ENCODE measurements at places on chromosomes 1 and 21. TPM values are rescaled to one million over a fixed set of nuclear protein-coding genes. Genes with fewer than 3 reads are reported as not detected.
A peak's percentile ranks its signal among the peaks of the same experiment; 100 is the strongest.

GRCh38 chr1:115089420-115090185 is at the start of gene TSPAN2:
TSS of gene TSPAN2 (minus strand) at chr1:115089503. CDS start at chr1:115089432, 71 bp downstream.
- ATAC-seq, result peak; percentile 85

- no peak for ATAC-seq
Observed at GRCh38 chr1:108703939-108704338, 8.8 kb upstream of the FNDC7 start.

- ATAC-seq, result no peak
Observed at GRCh38 chr1:66739401-66740157, 12.7 kb upstream of the DYNLT5 start.

DNA sequence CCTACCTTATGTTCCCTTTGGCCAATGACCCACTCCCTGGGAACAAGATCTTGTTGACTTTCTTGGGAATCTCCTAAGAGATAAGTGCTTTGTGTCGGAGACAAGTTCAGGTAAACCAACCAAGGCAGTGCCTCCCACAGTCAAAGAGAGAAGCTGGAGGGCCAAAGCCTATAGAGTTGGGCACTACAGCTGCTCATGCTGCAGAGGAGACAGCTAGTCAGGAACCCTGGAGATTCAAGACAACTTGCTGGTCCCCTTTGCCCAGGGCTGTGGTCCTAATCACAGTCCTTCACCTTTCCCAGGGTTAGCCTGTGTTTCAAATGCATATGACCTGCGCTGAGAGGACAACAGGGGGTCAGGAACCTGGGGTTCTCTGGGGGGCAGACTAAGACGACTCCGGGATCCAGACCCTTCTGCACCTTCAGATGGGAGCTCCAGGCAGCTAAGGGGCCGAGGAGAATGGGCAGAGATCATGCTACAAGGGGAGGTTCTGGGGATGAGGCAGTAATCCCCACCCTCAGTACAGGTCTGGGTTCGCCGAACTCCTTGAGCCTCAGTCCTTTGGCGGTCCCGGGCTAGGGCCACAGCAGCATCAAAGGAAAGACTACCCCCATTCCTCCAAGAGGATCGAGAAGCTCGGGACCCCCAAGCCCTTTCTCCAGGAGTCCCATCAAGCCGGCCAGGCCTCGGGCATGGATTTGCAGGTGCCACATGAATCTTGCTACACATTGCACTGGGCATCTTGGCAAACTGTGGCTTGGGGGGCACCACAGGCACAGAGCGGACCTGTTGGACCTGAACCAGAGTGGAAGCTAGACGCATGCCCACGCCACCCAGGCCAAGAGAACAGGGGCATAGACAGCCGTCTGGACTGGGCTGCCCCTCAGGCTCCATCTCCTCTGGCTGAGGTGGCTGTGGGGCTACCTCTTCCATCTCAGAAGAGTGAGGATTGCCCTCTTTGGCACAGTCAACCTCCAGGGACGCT is 2.0 kb upstream of the USF1 start:
- ATAC-seq, result no peak

DNA sequence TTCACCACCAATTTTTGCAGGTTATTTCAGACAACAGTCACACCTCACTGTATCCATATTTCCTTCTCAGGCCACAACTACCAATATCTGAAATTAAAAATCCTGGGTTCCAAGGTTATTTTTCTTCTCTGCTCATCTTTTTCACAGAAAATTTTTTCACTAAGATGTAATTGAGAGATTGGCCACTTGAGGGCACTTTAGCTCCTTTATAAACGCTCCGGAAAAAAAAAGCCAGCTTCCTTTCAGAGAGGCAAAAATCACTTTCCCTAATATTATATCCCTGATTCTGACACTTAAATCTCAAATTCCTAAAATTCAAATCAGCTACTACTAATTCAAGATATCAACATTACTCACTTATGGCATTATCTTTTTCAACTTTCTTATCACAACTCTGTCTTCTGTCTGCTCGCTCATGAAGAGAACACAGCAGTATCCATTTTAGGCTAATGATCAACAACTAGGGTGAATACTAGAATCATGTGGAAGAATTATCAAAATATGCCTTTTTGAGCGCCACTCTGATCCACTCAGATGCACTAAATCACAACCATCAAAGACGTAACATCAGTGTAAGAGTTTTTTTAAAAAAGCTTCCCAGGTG is 101.4 kb upstream of the RGS1 start:
- no peak for ATAC-seq

GRCh38 chr1:155166471-155167165 is 6.5 kb downstream of the KRTCAP2 start:
- peak; percentile 81 for ATAC-seq

DNA sequence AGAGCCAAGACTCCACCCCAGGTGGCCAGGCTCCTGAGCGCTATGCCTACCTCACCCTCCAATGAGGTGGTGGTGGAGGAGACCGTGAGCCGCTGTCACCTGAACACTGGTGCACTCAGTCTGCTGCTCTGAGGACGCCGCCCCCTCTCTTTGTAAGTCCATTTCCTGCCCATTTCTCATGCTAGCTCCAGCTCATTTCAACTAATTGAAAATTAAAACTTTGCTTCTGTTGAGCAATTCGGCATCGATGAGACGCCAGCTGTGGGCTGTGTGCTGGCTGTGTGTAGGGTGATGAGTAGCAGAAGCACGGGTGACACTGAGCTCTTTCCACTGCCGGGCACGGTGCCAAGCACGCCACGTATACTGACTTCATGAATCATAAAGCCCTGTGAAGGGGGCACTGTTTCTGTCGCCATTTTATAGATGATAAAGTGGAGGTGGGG is 11.2 kb downstream of the TNFRSF1B start:
- peak; percentile 56 for ATAC-seq

DNA sequence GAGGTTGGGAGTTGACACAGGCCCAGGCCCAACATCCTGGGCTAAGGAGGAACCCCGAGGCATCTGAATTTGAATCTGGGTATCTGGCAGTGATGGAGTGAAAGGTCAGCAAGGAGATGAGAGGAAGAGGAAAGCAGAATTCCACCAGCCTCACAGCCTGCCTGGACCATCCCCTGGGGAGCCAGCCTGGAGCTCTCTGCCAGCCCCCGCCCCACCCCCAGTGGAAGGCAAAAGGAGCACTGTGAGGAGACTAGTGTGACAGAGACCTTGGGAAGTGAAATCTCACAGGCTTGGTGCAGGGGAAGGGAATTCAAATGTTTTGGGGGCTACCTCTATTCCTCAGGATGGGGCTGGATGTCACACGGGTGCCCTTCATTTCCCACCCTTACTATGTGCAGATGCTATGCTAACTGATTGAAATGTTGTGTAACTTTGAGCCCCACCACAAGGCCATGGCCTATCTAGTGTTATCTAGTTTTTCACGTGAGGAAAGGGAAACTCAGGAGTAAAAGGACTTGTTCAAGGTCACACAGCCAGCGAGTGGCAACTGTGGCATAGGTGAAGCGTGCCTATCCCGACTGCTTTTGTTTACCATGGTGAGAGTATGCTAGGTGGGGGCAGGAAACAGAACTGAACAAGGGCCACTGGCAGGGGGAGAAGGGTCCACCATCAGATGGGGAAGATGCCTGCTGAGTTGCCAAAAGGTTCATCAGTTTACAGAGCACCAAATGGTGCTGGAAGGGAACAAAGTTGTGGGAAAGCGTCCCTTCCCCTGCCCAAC is 29.8 kb downstream of the AHDC1 start:
- no peak for ATAC-seq

- ATAC-seq, result peak; percentile 7
Observed at GRCh38 chr1:33320619-33321165, at the start of gene A3GALT2. TSS of gene A3GALT2 (minus strand) at chr1:33321098. CDS start at chr1:33321098, 0 bp downstream.

- no peak for ATAC-seq
Observed at GRCh38 chr1:154745750-154746425, 124.2 kb downstream of the KCNN3 start.

DNA sequence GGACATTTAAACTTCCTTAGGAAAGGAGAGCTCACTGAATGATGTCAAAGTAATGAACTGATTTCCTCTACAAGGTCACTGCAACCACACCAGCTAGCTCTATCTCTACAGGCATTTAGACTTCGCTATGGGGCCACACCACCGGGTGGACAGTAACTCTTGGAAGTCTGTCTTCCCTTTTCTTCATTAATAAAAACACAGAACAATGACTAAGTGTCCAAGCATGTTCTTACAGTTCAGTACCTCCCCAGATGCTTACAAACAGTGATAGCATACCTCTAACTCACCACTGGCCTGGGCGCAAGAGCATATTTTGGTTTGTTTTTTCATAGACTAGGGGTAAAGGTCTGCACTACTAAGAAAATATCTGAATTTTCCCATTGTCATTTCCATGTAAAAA is 54.6 kb downstream of the SIM2 start:
- ATAC-seq, result no peak

GRCh38 chr1:19776287-19776686 is 23.4 kb downstream of the TMCO4 start:
- ATAC-seq, result no peak

- ATAC-seq, result no peak
Observed at GRCh38 chr1:119279456-119280381, 88.9 kb upstream of the HAO2 start.

DNA sequence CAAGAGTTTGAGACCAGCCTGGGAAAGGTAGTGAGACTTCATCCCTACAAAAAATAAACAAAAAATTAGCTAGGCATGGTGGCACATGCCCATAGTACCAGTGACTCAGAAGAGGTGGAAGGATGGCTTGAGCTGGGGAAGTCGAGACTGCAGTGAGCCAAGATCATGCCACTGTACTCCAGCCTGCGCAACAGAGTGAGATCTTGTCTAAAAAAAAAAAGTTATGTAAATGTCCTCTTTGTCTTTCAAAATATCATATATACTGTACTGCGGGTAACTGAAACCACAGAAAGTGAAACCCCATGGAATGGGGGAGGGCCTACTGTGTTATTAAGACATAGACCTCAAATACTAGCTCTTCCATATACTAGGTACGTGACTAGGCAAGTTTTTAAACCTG is 20.8 kb downstream of the ACADM start:
- no peak for ATAC-seq

DNA sequence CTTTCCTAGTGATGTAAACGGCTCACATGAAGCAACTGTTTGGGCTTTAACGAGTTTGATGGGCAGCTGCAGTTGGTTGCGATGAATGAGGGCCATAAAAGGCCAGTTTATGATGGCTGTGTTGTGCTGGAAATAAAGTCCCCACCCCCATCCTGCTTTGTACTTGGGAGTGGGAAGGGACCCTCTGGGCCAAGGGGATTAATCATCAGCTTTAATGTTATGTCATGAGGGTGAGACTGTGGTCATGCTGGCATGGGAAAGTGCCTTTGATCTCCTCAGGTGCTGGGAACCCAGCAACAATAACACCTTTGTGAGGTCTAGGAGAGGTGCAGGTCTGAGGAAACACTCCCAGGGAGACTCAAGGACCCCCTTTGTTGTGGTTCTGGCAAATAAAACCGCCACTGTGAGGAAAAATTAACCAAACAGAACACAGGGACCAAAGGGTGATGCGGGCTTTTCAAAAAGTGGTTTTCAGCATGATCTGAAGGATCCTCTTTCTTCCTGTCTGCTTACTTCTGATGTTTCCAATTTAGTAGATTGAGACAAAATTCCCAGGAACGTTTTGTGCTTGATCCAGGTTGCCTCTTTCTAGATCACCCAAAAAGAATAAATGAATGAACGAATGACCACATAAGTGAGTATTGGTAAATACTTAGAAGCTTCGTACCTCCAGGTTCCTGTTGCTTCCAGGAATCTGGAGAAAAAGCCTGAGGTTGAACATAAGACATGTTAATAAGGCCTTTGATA is 257.8 kb upstream of the HOOK1 start:
- no peak for ATAC-seq

DNA sequence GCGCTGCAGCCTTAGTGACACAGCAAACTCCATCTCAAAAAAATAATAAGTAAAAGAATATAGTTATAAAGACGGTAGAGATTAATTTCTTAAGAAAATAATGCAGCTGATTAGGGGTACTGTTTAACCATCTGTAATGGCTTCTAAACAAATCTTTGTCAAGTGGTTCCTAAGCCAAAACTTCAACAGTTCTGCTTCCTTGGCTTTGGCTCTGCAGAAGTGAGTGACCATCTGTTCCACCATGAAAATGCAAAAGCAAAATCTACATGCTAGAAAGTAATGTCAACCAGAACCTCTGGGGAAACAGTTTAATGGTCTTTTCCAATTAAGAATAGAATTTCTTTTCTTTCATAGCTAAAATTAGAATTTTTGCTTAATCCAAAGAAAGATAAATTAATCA is 8.3 kb upstream of the SH2D5 start:
- no peak for ATAC-seq

- peak; percentile 7 for ATAC-seq
Observed at GRCh38 chr21:32726839-32727686, 750 bp downstream of the SYNJ1 start.

DNA sequence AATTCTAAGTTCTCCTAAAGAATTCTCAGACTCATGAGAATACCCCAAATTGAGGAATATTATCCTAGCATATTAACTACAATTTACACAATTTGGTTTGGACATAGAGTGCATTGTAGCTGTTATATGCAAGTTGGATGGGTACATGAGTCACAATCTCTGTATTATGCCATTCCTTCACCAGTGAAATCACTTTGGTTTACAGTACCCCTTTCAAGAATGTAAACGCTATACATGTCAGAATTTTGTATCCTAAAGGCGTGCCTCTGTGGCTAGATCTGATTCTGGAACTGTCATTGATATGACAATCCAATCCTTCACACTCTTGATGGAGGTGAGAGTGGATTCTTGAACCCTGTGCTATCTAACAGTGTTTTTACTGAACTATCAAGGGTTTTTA is 6.7 kb upstream of the IL10RB start:
- no peak for ATAC-seq

- no peak for ATAC-seq
Observed at GRCh38 chr1:8382608-8383505, 64.9 kb downstream of the SLC45A1 start.

- peak; percentile 47 for ATAC-seq
Observed at GRCh38 chr1:30763651-30764248, 6.2 kb upstream of the LAPTM5 start.

DNA sequence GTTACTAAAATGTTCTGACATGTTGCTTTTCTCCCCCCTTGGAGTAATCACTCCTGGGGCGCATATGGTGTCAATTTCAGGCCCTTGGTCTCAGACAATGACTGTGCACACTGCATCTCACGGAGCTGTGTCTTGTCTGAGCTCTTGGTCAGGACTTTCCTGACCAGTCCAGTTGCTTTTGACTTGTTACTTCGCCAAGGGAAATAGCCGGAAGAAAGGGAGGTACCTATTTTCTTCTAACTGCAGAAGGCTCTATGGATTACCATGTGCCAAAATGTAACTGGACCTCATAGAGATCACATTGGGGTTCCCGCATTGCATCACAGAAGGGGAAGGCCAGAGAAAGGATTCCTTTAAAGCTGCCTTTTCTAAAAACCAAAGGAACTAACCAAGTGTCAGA is 68.6 kb downstream of the SPAG17 start:
- no peak for ATAC-seq

The YARS1 gene
- 269 TPM for total RNA-seq

The C1orf105 gene
- not detected for total RNA-seq

The FCRL1 gene
- total RNA-seq, result not detected

The IL19 gene
- 0.90 TPM for total RNA-seq

The DNASE2B gene
- not detected for total RNA-seq

The ODR4 gene
- 23.5 TPM for total RNA-seq

The SPATA21 gene
- total RNA-seq, result 0.16 TPM

The OR10Z1 gene
- total RNA-seq, result not detected

The IFI44L gene
- 1.0 TPM for total RNA-seq

Measured in motor neuron (in vitro differentiated cells).